AG08395 (cell line): ENCODE measurements at places on chromosomes 5 and 9.

- DNase-seq = no peak
These were observed 124.7 kb upstream of the SLCO6A1 start for GRCh38 chr5:102623329-102624065.

GRCh38 chr9:134324359-134325095, 1.7 kb upstream of the RXRA start:
- DNase-seq = no peak

DNA sequence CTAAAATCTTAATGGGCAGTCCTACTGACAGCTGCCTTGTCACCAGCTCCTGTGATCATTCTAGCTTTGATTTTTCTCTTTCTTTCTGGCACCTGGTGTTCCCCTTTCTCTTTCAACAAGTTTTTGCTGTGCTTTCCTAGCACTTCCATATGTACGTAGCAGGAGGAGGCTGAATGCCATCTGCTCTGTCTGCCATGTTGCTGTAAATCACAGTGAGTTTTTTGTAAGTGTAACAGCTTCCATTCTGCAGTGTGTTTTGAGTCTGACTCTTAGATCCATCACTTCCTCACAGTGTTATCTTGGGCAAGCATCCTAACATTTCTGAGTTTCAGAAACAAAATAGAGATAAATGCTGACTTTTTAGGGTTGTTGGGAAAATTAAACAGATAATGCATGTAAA, 247.9 kb downstream of the DOCK8 start:
- no peak for DNase-seq

DNA sequence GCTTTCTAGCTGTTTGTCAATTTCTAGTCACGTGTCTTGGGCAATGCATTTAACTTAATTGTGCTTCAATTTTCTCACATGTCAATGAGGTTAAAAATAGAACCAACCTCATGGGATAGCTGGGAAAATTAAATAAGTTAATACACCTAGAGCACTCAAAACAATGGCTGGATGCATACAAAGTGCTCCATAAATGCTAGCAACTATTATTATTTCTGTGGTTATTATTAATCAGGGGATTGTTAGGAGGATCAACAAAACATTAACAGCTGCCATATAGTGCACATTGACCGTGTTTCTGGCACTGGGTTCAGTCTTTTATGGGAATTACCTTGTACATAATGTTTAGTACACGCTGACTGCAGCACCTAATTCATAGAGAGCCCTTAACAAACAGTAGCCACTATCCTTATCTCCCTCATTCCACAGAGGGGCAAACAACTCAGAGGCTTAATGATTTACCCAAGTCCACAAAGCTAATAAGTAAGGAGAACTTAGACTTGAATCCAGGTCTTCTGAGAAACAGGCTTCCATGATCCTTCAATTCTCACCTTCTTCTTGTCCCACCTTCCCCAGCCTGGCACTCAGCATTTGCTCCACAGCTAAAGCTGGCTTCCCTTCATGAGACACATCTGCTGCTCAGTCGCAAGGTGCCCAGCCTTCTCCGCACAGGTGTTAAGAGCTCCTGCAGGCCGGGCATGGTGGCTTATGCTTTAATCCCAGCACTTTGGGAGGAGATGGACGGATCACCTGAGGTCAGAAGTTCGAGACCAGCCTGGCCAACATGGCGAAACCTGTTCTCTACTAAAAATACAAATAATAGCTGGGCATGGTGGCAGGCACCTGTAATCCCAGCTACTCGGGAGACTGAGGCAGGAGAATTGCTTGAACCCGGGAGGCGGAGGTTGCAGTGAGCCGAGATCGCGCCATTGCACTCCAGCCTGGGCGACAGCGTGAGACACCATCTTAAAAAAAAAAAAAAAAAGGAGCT, 137.4 kb upstream of the ABCA1 start:
- DNase-seq = no peak

DNA sequence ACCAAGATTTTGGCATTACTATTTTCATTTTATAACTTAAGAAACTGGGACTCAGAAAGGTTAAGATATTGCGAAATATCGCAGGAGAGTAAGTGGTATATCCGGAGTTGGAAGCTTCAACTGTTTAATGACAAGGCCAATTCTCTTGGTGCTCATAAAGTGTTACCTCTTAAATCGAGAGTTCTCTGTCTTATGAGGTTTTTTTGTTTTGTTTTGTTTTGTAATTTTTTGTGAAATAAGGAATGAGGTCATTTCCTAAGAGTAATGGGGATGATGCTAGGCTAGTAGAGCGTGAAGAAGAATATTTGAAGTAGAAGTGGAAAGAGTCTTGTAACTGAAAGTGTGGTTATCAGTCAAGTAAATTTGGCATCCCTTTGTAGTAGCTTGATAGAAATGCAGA, 183.2 kb upstream of the DAB2 start:
- DNase-seq = no peak

DNA sequence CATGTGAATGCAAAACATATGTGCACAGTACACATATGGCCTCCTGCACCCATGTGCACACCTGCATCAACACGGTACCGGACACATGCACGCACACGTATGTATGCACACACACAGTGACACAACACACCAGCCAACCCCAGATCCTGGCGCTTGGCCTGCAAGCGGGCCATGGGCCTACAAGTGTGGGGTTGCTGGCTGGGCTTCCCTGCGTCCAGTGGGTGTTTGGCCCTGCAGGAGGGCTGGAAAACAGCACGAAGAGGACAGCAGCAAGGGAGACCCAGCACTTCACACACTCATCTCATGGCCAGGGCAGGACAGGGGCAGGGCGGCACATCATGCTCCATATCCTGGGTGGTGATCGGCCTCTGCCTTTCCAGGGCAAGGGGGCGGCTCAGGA, 77.7 kb downstream of the COL5A1 start:
- no peak for DNase-seq

- DNase-seq = no peak
These were observed 121.7 kb downstream of the NREP start for GRCh38 chr5:111635151-111635902.

DNA sequence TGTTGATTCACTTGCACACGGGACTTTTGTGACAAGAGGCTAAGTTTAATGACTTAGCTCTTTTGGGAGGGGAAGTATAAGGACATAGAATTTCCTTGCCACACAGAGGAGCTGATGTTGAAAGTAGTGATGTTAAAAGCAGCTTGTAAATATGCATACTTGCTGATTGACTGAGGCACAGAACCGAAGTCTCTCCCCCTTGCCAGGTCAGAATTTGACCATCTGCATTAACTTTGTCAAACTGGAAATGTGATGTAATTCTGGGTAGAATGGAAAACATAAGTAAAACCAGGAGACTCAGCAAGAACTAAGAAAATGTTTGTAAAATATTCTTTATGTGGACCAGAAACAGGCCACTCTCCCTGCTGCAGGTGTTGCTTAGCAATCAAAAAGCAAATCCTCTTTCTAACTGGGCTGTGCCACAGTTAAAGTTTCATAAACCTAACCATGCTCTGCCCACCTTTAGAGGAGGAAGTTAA, 284.2 kb downstream of the NR3C1 start:
- DNase-seq = peak; percentile 13

- no peak for DNase-seq
These were observed 89.0 kb downstream of the HRH2 start for GRCh38 chr5:175746851-175747250.

DNA sequence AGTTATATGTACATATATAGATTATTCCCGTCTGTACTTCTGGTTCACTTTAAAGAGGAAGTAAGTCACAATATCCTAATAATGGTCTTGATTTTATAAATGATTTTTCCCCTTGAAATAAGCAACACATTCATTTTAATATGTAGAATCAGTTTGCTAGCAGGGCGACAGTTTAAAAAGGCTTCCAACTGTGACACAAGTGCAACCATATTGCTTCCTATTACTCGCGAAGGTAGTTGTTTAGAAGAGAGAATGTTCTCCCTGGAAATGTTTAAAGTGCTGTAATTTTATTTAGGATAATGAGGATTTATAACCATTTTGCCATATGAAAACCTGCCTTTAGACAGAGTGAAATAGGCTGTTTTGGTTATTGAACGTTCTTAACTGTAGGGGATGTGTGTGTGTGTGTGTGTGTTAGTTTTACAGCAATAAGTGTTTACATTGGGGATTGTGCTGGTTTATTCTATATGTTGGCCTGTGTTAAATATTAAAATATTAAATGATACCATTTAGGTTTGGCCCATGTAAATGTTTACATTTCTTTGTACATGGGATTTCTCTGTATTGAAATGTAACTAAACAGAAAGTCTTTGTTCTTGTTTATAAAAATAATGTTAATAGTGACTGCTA, 138.3 kb downstream of the PBX3 start:
- no peak for DNase-seq

GRCh38 chr5:38367410-38367809, 109.1 kb downstream of the EGFLAM start:
- DNase-seq = no peak

DNA sequence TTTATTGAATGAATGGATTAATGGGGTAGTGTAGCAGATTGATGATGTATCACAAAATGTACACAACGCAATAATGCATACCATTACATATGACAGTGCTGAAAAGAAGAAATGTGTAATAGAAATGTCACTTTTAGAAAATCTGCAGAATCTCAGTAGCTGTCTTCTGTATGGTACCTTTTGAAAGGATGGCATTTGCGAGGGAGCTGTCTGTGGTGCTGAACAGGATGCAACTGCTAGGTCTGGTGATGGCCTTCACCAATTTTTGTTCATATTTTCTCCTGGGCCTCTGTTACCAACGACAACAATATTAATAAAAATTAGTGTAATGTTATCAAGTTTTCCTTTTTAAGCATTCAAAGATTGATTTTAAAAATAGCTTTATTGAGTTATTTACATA, 36.2 kb upstream of the OTULIN start:
- DNase-seq = peak; percentile 60

DNA sequence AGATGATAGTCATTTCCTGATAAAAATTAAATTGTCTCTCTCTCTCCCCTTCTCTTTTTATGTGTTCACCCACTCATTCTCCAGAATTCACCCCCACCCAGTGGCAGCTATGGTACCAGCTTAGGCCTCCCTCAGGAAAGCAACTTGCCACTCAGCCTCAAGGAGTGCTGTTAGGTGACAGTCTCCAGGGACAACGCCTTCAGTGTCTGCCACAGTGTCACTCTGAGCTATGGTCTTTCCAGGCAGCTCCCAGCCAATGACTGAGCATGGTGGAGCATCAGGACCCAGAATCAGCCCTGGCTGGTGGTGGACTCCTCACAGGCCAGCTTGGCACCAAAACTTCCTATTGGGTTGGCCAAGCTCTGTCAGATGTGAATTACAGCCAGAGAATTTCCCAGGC, 140.9 kb upstream of the PIK3R1 start:
- DNase-seq = no peak

- no peak for DNase-seq
These were observed 502.5 kb downstream of the RASEF start for GRCh38 chr9:82560457-82560904.

DNA sequence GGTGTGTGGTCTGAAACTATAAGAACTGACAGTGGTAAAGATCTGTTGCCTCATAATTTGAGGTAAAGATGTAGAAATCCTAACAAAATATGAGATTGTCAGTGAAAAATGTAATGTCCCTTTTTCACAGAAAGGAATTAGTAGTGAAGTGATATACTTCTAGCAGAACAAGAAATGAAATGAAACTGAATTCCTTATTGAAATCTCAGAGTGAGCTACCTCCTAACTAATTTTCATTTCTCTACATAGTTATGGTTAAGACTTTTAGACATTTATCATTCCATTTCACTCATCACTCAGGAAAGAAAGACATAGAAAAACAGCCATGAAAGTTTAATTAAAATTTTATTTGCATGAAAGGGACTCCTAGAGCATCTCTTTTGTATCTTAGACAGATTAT, 48.7 kb downstream of the TMEM174 start:
- no peak for DNase-seq

DNA sequence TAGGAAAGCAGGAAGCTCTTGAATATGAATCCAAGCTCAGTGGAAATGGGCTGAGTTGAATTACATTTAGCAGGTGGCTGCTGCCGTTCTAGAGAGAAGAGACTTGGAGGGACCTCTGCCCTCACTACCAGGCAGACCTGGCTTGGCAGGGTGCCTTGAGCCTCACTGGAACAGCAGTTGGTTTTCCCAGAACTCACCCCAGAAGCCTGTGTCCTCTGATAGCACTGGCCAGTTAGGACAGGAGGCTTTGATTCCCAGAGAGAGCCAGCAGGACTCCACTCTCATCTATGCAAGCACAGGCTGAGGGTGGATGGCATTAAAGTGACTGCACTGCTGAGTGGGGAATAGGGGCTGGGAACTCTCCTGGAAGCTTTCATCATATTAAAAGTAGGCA, 54.8 kb downstream of the PWWP2A start:
- DNase-seq = no peak

GRCh38 chr9:114417511-114417910, 29.7 kb upstream of the AKNA start:
- peak; percentile 81 for DNase-seq

DNA sequence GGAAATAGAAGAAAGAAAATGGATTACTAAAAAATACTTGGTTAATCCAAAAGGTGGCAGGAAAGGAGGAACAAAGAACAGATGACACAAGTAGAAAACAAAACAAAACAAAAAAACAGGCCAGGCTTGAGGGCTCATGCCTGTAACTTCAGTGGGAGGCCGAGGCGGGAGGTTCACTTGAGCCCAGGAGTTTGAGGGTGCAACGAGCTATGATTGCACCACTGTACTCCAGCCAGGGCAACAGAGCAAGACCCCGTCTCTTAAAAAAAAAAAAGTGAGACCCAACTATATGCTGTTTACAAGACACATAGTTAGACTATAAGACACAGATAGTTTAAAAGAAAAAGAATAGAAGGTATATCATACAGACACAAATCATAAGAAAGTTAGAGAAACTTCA, 59.5 kb downstream of the AK8 start:
- no peak for DNase-seq

- peak; percentile 22 for DNase-seq
These were observed 13.9 kb downstream of the REXO4 start for GRCh38 chr9:133403766-133404453.

- DNase-seq = peak; percentile 28
These were observed 1.6 kb downstream of the TSLP start for GRCh38 chr5:111072949-111073682.

- DNase-seq = no peak
These were observed 56.0 kb upstream of the UBTD2 start for GRCh38 chr5:172339264-172340180.

DNA sequence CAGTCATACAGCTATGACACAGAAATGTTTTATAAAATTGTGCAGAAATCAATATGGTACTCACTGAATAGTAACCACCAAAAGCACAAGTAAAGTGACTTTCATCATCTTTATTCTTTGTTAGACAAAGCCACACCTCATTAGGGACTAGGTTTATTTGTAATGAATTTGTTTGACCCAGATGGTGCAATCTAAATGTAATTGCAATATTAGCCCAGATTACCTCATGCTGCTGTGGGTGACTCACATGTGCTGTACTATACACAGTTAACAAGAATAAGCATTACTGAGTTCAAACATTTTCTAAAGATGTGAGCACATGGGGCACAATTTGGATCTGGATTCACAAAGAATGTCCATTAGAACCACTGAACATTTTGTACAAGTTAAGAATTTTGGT, 759.3 kb upstream of the TYRP1 start:
- DNase-seq = peak; percentile 17

- no peak for DNase-seq
These were observed 227.3 kb downstream of the MCTP1 start for GRCh38 chr5:95057615-95058014.
